ENCODE measurements at places on chromosomes 11 and 22. TPM values are rescaled to one million over a fixed set of nuclear protein-coding genes. Genes with fewer than 3 reads are reported as not detected.

DNA sequence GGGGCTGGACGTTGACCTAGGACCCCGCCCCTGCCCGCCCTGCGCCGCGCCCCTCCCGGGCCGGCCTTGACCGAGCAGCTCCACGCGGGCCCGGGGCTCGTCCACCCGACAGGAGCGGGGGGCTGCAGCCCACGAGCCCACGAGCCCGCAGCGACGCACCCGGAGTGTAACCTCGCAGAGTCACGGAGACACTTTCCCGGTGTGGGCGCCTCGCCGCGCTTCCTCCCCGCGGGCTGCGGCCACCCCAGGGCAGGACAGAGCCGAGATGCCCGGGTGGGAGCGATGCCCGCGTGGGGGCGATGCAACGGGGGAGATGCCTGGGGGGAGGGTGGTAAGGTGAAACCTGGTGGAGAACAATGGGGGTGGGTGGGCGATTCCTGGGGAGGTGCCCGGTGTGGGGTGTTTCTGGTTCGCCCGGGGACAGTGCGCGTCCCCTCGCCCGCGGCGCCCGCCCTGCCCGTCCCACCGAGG is 4.9 kb upstream of the ZBED4 start:
- DNase-seq = no peak

GRCh38 chr22:23268877-23269276 is 88.6 kb downstream of the BCR start:
- DNase-seq = no peak

- peak; percentile 23 for DNase-seq
Observed at GRCh38 chr11:95432714-95433503, 201.9 kb upstream of the SESN3 start.

Gene LPXN
- 3.9 TPM for total RNA-seq

GRCh38 chr11:72410956-72411355 is 23.4 kb downstream of the CLPB start:
- no peak for DNase-seq

- DNase-seq = no peak
Observed at GRCh38 chr11:127369356-127369755, 368.8 kb upstream of the KIRREL3 start.

Gene ENTHD1
- total RNA-seq = not detected

- DNase-seq = no peak
Observed at GRCh38 chr11:59010708-59011107, 71.4 kb downstream of the GLYATL1 start.

Gene CASP4
- total RNA-seq = 40.4 TPM

Gene PHF5A
- total RNA-seq = 37.1 TPM

DNA sequence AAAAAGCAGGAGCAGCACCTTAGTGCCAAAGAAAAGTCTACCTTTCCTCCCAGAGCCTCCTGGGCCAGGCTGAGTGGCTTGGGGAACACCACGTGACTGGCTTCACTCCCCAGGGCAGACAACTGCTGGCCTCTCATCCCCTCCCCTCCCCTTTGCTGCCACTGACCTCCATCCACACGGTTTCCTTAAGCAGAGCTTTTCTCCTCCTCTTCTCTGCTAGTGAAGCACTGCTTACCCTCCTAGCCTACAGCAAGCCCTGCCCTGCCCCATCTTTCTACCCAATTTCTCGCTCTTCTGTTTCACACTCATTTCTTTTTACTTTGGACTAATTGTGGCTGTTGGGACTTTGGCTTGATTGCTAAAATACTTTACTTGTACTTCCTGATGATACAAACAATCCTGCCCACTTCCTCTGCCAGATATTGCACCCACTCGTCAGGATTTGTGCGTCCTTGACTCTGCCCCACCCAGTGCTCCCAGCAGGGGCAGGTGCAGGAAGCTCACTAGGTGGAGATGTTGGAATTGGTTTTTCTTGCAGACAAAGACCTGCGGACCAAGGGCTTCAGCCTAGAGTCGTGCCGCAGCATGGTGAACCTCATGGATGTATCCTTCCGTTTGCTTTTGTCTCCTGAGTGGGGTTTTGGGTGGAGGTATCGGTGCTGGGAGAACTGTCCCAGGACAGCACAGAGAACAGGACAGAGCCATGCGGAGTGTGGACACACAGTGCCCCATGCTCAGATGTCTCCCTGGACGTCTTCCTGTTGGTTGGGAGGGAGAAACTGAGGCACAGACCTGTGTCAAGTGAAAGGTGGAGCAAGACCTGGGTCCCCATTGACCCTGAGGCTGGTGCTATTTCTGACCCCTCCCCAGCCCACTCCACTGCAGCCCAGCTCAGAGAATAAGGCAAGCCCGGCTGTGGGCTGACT is 27.3 kb downstream of the CAPN1 start:
- no peak for DNase-seq

DNA sequence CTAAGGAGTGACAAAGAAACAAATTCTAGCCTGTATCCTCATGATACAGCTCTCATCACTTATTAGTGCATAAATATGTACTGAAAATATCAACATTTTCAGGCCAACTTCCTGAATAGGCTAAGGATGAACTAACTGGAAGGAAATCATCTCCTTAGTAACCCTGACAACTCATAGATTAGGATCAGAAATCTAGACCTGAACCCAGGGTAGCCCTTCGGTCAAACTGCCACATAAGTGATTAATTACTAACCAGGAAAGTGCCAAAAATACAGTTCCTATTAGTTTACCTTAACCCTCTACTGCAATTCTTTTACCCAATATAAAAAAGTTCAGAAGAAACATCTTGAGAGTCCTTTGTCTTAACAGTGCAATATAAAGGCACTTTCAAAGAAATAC is 40.0 kb downstream of the AMBRA1 start:
- no peak for DNase-seq

- DNase-seq = peak; percentile 24
Observed at GRCh38 chr11:75240311-75241035, at the start of gene TPBGL. TPBGL (plus strand) TSS chr11:75240774; CDS start chr11:75241050, 276 bp downstream.

DNA sequence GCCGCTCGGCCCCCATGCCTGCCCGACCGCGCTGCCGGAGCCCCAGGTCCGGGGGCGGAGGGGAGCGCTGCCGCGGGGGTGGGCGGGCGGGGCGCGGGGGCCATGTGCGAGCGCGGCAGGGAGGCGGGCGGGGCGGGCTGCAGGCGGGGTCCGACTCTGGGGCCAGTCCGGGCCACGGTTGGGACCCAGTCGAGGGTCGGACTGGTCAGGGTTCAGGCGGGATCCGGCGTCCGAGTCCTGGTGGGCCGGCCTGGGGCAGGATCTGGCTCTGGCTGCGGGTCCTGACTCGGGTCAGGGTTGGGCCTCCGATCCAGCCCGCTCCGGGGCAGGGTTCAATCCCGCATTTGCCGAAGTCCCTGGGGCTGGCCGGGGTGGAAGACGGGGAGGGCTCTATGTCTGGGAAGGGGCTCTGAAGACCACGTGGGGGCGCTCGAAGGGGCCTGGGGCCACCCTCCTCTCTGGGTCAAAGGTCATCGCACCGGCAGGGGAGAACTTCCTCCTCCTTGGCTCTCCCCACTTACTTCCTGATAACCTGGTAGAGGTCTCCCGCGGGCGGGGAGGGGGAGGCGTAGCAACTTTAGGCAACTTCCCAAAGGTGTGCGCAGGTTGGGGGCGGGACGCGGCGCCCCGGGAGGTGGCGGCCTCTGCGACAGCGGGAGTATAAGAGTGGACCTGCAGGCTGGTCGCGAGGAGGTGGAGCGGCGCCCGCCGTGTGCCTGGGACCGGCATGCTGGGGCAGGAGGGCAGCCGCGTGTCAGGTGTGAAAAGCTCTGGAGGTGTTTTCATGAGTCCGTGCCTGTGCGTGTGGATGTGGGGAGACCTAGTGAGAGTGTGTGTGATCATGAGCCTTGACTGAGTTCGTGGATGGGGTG is 603 bp downstream of the ESRRA start:
- DNase-seq = peak; percentile 61

- DNase-seq = no peak
Observed at GRCh38 chr11:64250415-64251015, 815 bp upstream of the PLCB3 start.

DNA sequence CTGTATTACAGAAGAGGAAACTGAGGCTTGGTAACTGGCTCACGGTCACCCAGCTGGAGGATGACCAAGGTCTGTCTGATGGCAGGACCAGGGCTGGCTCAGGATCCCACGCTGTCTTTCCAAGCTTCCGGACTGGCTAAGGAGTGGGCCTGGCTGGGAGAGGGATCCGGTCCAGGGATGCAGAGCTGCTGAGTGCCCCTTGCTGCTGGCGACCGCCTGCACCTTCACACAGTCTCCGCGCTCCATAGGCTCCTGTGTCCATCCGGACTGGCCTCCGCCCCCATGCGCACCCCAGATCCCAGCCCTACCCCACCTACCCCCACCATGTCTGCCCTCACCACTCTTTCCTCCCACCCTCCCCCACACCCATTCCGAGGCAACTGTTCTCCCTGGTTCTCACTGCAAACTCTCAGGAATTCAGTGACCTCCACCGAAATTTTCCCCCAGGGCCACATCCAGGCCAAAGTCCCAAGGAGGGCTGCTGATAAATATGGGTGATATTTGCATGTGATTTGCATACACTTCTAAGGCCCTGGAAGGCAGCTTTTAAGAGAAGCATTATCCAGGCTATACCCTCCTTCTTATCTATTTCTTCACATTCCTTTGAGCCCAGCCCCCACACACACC is 48.5 kb upstream of the SLC35C1 start:
- DNase-seq = no peak

DNA sequence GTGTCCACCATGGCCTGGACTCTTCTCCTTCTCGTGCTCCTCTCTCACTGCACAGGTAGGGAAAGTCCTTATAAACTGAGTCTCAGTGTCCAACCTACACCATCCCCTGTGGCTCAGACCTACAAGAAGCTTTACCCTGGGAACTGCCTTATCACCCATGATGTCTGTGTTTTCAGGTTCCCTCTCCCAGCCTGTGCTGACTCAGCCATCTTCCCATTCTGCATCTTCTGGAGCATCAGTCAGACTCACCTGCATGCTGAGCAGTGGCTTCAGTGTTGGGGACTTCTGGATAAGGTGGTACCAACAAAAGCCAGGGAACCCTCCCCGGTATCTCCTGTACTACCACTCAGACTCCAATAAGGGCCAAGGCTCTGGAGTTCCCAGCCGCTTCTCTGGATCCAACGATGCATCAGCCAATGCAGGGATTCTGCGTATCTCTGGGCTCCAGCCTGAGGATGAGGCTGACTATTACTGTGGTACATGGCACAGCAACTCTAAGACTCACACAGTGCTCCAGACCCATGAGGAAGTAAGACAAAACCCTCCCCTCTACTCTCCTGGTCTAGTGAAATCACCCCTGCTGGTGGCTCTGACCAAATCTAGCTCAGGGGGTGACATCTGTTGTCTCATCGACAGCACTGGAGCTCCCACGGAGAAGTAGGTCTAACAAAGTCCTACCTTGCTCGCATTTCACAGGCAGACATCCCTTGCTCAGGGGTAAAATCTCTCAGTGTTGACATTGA is 74.3 kb downstream of the VPREB1 start:
- no peak for DNase-seq

GRCh38 chr22:20503816-20504215 is 3.6 kb upstream of the MED15 start:
- DNase-seq = no peak

DNA sequence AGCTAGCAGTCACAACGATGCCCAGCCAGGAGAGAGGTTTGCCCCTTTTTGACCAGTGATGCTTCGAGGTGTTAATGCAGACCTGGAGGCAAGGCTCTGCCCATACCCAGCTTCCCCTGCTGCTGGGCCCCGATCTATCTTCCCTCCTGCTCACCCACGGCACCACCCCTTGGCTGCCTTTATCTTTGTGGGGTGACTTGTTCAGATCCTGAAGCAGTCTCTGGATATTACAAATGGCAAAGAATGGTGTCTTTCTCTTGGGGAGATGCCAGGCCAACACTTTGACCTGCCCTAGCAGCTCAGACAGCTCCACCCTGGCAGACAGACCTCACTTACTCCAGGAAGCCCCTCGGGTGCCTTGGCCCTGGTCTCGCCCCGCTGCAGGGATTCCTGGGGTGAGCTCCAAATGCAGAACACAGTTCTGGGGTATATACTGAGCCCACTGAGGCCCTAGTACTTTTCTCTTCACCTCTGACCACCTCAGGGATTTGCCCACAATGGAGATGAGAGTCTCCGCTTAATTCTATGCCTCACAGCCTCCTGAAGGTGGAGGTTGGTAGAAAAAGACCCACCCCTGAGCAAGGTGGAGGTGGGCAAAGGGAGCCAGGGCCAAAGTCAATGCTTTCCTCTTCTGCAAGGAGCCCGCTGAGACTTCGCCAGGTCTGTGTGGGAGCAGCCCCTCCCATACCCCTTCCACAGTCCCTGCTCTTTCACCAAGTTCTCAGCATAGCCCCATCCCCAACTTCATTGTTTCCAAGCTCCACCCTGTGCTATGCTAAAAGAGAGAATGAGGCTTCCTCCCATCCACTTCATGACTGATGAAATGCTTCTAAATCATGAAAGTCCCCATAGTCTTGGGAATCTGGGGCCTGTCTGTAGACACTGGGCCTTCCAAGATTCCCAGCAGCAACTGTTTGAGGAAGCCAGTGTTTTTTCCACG is 11.1 kb upstream of the ST3GAL4 start:
- DNase-seq = no peak

GRCh38 chr11:45994371-45995341 is 72.2 kb downstream of the LARGE2 start:
- peak; percentile 36 for DNase-seq

GRCh38 chr11:69300120-69301060 is 6.4 kb downstream of the MYEOV start:
- no peak for DNase-seq

Gene TTC12
- total RNA-seq = 17.8 TPM

Gene SLC15A3
- 8.0 TPM for total RNA-seq

Gene PDHX
- total RNA-seq = 35.5 TPM

Gene NCF4
- 5.7 TPM for total RNA-seq

GRCh38 chr11:95827696-95828095 is 37.4 kb downstream of the CEP57 start:
- no peak for DNase-seq

DNA sequence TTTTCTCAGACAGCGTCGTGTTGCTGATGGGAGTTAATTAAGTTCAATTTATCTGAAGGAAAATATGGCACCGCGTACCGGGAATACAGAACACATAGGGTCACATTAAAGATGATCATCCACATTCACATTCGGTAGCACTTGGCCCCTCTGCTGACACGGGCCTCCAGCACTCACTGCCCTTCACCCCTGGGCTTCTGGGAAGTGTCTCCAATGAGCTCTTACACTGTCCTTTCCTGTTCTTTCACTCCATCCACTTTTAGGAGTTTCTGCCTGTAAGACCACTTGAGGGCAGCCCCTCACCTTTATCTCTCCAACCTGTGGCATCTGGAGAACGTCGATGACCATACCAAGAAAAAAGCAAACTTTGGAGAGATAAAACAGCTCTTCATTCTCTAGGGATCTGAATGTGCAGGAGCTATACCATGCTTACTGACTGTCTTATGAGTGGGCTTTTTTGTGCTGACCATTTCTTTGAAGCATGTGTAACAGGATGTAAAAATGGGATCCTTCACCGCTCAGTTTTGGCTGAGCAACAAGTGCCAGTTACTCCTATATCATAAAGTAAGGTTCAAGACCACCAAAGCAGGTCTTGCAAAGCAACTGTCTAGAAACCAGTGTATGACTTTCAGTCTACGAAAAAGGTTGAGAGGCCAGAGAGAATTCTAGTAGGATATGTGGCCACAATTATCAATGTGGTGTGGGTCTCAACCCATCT is 1.1 kb upstream of the SERGEF start:
- DNase-seq = no peak

Gene FAM83F
- 6.3 TPM for total RNA-seq

Gene HEPHL1
- not detected for total RNA-seq

Gene CFAP300
- total RNA-seq = 1.6 TPM

- DNase-seq = no peak
Observed at GRCh38 chr11:86748296-86748695, 52.0 kb upstream of the PRSS23 start.

- no peak for DNase-seq
Observed at GRCh38 chr11:100753571-100753970, 66.5 kb downstream of the ARHGAP42 start.

Gene RPS6KA4
- total RNA-seq = 25.4 TPM

- DNase-seq = no peak
Observed at GRCh38 chr11:75508051-75508561, 17.6 kb downstream of the GDPD5 start.

Gene ALDH3B1
- 3.8 TPM for total RNA-seq

Gene MAP6
- total RNA-seq = 8.9 TPM
